Activated CD4-positive, alpha-beta memory T cell treated with anti-CD3 and anti-CD28 coated beads, Interleukin-2, amount 10 ng/mL, durations not matched to agents 7 days and 5 days (primary cell): ENCODE measurements at places on chromosomes 11 and 22. TPM values are rescaled to one million over a fixed set of nuclear protein-coding genes. Genes with fewer than 3 reads are reported as not detected.

The DENND6B gene
- total RNA-seq, result 5.0 TPM

The CFAP300 gene
- total RNA-seq, result not detected

The YAP1 gene
- 0.28 TPM for total RNA-seq

The IFITM1 gene
- total RNA-seq, result 1,010 TPM

The LGR4 gene
- total RNA-seq, result 0.10 TPM

The CACNA1I gene
- 8.8 TPM for total RNA-seq

The RBMXL2 gene
- total RNA-seq, result not detected

The PPFIA1 gene
- total RNA-seq, result 23.8 TPM

The F2 gene
- not detected for total RNA-seq

The CAPN1 gene
- total RNA-seq, result 164 TPM

The MCHR1 gene
- not detected for total RNA-seq

The SCN2B gene
- not detected for total RNA-seq

The ZNF195 gene
- 33.5 TPM for total RNA-seq
